ENCODE measurements at places on chromosomes 4 and X.

DNA sequence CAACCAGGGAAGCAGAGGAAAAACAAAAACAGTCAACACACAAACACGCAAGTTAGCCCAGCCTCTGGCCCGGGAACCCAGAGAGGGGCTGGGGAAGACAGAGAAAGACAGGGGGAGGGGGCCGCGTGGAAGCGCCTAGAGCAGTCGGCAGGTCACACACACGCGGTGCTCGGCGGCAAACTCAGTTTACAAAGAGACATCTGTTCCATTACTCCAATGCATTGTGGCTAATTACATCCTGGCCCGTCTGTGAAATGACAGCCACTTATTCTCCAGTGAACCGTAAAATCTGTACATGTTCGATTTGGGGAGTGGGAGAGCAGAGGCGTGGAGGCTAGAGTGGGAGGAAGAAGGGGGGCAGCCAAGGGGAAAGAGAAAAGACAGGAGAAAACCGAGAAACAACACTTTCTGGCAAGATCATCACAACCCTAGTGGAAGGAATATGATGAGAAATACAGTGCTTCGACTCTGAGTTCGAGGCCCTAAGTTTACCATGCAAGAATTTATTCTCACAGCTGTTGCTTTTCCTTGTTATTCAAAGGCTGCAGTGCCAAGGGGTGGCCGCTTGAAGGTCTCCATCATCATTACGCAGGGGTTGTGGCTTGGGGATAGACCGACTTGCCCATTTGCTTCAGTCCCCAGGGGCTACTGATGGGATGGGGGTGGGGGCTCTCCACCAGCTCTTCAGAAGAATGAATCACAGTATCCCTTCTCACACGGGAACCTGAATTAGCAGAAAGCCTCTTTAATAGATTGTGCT is 167.7 kb downstream of the MGST2 start:
- DNase-seq, result peak; percentile 16

- DNase-seq, result no peak
Observed at GRCh38 chr4:41509451-41509866, 28.5 kb upstream of the LIMCH1 start.

GRCh38 chrX:147891896-147892295 is 19.8 kb upstream of the FMR1 start:
- no peak for DNase-seq

DNA sequence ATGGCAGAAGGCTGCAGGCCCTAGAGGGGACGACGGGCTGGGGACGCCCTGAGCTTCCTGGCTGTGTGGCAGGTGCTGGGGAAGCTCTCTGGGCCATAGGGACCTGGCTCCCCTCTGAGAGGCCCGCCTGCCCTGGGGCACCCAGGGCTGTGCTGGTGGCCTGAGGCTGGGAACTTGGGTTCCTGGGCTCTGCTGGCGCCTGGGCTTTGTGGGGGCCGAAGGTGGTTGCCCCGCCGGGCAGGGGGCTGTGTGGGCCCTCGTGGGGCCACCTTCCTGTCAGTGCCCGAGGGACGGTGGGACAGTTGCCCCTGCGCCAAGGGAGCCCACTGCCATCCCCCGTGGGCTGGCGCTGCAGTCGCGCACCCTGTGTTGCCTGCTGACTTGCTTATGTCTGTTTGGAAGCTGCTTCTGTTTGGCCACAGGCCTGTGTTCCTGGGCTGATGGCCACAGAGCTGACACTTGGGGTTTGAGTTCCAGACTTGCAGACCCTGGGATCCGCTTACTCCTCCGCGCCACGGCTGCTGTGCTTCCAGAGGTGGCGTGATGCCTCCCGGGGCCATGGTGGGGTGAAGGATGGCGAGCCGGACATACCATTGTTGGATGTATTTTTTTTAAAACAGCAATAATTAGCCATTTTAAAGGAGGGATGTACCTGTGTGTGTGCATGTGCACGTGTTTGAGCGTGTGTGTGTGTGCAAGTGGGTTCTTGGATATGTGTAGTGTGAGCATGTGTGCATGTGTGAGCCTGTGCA is 8.5 kb downstream of the NAT8L start:
- no peak for DNase-seq

GRCh38 chr4:48290146-48290772 is 20.6 kb upstream of the TEC start:
- no peak for DNase-seq

GRCh38 chrX:39439906-39440798 is 638.9 kb downstream of the MID1IP1 start:
- DNase-seq, result no peak

DNA sequence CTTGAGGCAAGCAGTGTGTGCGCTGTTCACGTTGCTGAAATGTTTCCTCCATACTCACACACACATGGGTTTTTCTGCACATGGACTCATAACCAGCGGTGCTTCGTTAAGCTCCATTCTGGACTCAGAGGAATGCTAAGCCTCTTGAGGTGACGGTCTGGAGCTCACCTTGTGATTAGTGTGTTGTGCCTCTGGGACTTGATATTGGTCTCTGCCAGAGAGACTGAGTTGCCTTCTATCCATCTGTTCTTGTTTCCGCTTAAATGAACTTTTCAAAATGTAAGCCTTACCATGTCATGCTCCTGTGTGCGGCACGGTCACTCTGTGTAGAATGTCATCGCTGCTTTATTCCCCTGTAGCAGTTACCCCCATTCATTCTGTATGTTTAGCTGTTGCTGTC is 42.5 kb downstream of the ADD1 start:
- DNase-seq, result no peak

- no peak for DNase-seq
Observed at GRCh38 chr4:95080969-95081368, 323.2 kb downstream of the BMPR1B start.

DNA sequence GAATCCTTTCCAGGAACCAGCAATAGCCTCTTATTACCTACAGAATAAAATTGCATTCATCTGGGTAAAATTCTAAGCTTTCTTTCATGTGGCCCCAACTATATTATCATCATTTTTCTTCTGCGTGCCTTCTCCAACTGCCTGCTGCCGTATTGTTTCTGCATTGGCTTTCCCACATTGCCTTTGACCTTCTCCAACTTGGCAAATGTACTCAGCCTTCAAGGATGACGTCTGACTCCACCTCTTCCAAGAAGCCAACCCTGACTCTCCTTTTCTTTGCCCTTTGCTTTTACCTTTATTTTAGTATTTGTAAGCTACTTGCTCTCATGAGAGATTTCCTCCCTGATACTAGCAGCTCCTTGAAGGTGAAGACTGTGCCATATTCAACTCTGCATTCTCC is 200.4 kb upstream of the FAM9B start:
- no peak for DNase-seq

DNA sequence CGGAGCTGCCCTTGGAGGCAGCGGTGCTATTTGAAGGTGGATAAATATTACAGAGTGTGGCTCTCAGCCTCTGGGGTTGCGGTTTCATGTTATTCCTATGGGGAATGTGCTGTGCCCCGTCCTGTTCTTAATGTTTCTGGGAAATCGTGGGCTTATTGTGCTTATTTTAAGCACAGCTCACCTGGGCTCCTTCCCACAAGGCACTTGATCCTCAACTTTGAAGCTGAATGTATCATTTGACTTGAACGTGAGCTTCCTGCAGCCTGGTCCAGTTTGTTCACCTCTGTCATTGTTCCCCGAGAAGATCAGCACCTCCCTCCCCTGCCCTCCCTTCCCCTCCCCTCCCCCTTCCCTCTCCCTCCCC is 3.9 kb downstream of the SORCS2 start:
- no peak for DNase-seq

- no peak for DNase-seq
Observed at GRCh38 chr4:180636696-180637404, 1606.4 kb upstream of the TENM3 start.

DNA sequence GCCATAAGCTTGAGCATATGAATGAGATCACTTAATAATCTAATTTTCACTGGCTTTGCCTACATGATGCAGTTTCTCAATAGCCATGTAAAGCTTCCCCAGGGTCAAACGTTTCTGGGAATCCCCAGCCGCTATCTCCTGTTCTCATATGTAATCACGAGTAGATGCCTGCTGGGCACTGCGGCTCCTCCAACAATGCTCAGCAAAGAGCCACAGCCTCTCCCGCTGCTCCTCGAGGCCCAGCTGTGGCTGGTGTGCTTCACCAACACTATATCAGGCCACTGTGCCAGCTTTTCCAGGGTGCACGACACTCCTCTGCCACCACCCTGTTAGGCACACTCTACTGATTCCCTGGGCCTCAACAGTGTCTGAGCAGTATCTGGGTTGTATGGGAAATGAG is 78.3 kb upstream of the RASGEF1B start:
- no peak for DNase-seq

DNA sequence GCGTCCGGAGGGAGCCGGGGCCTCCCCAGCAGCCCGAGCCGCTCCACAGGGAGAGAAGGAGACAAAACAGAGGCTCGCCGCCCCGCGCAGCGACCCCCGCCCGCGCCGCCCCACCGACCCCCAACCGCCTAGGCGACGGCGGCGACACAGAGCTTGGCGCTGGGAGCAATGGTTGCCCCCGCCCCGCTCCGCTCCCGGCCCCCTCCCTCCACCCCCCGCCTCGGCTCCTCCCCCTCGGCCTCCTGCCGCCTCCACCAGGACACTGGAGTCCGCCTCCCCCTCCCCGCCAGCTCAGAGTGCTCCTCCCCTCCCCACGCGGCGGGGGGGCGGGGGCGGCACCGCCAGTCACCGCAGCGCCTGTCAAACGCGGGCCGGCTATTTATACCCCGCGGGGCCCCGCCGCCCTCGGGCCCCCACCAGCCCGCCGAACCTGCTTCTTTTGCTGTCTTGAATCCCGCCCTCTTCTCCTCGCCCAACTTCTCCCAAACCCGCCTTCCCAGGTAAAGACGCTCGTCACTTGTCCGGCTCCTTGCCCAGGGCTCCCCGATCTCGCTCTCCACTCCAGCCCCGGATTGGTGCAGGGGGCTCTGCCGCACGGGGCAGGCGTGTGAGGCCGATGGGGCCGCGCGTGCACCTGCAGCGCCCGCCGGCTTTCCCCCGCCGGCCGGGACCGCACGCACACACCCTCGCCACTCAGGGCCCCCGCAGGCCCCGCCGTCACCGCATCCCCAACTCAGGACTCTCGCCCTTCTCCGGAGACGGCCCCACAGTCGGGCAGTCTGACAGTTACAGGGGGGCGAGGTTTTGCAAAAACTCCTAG is at the start of gene ELF2:
Gene ELF2 (minus strand): TSS at position 170 of the 820 bp plus-strand sequence. CDS start 39,517 bp downstream, outside the sequence.
- DNase-seq, result peak; percentile 83

DNA sequence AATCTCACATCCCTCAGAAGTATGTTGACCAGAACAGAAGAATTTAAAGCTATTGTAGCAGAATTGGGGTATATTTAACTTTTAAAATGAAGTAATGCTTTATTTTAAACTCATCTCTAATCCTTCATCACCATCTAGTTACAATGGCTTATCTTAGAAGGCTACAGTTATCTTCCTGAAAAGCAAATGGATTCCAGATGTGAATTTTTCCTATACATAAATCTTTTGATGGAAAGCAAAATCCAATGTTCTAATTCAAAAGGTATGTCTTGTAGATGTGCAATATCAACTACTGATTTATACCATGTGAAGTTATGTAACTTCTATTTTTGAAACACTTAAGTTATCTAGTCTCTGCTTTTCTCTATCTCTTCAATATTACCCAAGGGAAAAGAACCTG is 47.6 kb downstream of the CCNG2 start:
- no peak for DNase-seq

GRCh38 chr4:73764513-73764912 is 24.1 kb downstream of the CXCL8 start:
- DNase-seq, result no peak

- DNase-seq, result no peak
Observed at GRCh38 chrX:45807572-45808425, 607.1 kb upstream of the DIPK2B start.

GRCh38 chr4:79980448-79980847 is 92.6 kb downstream of the ANTXR2 start:
- no peak for DNase-seq

DNA sequence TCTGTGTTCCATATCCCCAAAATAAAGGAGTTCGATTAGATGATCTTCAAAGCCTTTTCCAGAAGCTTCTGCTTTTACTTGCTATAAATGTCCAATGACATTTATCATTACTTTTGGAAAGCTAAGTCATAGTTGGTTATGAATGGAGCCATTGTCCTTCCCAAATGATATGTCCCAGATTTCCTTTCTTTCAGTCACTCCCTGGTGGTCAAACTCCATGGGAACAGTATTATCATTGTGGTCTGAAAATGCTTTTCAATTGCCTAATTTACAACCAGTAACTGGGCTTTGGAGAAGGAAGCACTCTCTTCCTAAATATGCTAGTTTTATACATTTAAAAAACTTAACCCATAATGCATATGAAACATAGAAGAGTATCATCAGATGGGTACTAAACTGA is 571.5 kb upstream of the AMOT start:
- DNase-seq, result no peak

- no peak for DNase-seq
Observed at GRCh38 chr4:59983852-59984251, 1216.3 kb upstream of the ADGRL3 start.

DNA sequence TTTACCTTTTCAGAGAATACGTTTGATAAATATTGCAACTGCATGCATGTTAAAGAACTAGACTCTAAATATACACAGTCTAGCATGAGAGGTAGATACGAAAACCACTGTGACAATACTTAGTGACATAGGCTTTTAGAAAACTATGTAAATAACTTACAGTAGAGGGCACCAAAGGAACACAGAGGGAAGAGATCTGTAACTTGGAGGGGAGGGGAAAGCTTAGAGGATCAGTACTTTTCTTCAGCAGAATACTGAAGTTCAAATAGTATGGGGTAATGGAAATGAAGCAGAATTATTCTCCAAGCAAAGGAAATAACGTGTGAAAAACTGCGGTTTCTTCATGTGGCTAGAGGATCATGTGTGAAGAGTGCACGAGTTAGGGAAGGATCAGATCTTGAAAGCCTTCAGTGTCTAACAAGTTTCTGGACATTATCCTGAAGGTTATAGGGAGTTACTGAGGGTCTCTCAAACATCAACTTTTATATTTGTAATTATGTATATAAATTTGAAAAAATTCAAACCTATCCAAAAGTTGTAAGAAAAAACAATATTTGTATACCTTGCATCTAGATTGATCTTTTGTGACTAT is 264.3 kb downstream of the NPFFR2 start:
- DNase-seq, result peak; percentile 5
